ENCODE measurements at places on chromosomes 12 and 14. TPM values are rescaled to one million over a fixed set of nuclear protein-coding genes. Genes with fewer than 3 reads are reported as not detected.

GRCh38 chr12:56358836-56359532 lies 923 bp downstream of the STAT2 start:
- no peaks in the 10 kb centered on the region for H3K27me3 ChIP-seq
- peaks cover 18% of the 10 kb centered on the region for H3K4me1 ChIP-seq
- H3K27ac ChIP-seq: peak overlapping the region; percentile 89
- peak; percentile 66 for DNase-seq
- peaks cover 17% of the 10 kb centered on the region for H3K36me3 ChIP-seq

- no peaks in the 10 kb centered on the region for H3K4me1 ChIP-seq
- H3K27ac ChIP-seq: no peak overlapping the region
- H3K27me3 ChIP-seq: peaks cover under 1% of the 10 kb centered on the region
- no peaks in the 10 kb centered on the region for H3K36me3 ChIP-seq
- H3K4me3 ChIP-seq: no peak overlapping the region
Observed at GRCh38 chr12:5904441-5904840, 40.6 kb downstream of the ANO2 start.

The ETFBKMT gene
- total RNA-seq: 2.9 TPM

The SLC5A8 gene
- not detected for total RNA-seq

GRCh38 chr12:126742241-126742641 lies 1524.7 kb upstream of the TMEM132C start:
- no peak for DNase-seq
- H3K4me1 ChIP-seq: no peaks in the 10 kb centered on the region
- no peak overlapping the region for H3K27ac ChIP-seq

The CLEC6A gene
- total RNA-seq: not detected

DNA sequence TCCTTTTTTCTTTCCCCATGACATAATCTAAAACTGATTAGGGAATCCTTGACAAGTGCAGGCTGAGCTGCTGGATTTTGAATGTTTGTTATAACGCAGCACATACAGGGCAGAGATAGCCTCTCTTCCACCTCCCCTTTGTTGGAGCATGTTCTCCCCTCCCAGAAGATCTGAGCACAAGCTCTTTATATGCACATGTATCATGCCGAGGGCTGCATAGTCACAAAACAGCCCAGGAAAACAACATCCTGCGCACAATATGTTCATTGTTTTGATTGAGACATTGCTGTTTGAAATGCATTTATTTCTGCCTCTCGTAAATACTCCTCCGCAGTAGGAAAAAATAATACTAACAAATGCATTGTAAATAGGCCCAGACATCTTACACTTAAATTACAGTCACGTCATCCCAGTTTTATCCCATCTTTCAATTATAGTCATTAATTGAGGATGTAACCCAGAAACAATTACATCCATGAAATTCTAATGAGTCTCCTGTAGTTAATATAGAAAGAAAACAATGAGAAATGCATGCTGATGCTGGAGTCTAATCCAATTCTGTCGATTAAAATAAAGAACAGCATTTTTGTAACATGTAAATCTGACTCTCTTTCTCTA lies 401.8 kb downstream of the BTG1 start:
- DNase-seq: no peak
- no peaks in the 10 kb centered on the region for H3K27me3 ChIP-seq
- no peak overlapping the region for H3K27ac ChIP-seq

The NELL2 gene
- total RNA-seq: 14.7 TPM

The PITPNM2 gene
- 16.9 TPM for total RNA-seq

DNA sequence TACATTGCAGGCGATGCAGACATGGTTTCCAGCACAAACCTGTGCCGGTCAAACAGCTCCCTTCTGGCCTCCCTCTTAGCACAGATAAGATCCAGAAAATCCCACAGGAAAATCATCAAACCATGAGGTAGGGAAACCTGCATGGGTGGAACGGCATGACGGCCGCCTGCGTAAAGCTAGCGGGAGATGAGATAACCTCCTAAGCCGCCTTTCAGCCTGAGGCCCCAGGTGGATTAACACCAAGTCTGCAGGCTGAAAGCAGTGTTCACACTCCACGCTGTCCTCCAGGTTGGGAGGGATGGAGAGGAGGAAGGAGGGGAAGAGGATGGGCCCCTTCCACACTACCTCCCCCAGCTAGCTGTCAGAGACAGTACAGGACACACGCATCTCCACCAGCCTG lies 63.8 kb downstream of the TSPAN11 start:
- DNase-seq: no peak
- no peak overlapping the region for H3K27ac ChIP-seq
- H3K36me3 ChIP-seq: no peaks in the 10 kb centered on the region
- no peaks in the 10 kb centered on the region for H3K27me3 ChIP-seq
- no peak overlapping the region for H3K4me3 ChIP-seq

DNA sequence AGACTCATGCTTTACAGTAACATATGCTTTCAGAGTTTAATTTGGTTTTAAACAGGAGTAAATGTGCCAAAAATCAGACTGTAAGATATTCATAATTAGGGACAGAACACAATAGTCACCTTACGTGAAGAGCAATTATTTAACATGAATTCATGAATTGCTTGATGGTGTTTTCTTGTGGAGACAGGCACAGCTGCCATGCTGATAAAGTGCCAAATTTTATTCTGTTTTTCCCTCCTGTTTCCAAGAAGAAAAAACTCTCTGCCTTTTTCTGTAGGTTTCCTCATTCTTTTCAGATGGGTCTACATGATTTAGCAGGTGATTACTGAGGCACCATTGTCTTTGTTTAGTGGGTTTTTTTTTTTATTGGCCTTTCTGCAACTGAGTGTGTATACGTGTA lies 80.1 kb downstream of the C12orf42 start:
- H3K4me1 ChIP-seq: no peaks in the 10 kb centered on the region
- no peaks in the 10 kb centered on the region for H3K27me3 ChIP-seq
- no peaks in the 10 kb centered on the region for H3K36me3 ChIP-seq
- no peak overlapping the region for H3K4me3 ChIP-seq

The CMA1 gene
- 3.3 TPM for total RNA-seq

GRCh38 chr12:16449459-16449858 lies 102.0 kb downstream of the MGST1 start:
- DNase-seq: no peak
- no peaks in the 10 kb centered on the region for H3K36me3 ChIP-seq
- H3K4me3 ChIP-seq: no peak overlapping the region
- no peaks in the 10 kb centered on the region for H3K27me3 ChIP-seq
- H3K27ac ChIP-seq: no peak overlapping the region

The ST8SIA1 gene
- total RNA-seq: 57.3 TPM

GRCh38 chr14:103118663-103119404 lies 4.4 kb upstream of the TNFAIP2 start:
- peak overlapping the region; percentile 62 for H3K27ac ChIP-seq
- H3K36me3 ChIP-seq: no peaks in the 10 kb centered on the region
- DNase-seq: peak; percentile 87
- H3K4me1 ChIP-seq: peaks cover 39% of the 10 kb centered on the region
- H3K4me3 ChIP-seq: no peak overlapping the region

The SCN8A gene
- total RNA-seq: 0.41 TPM

DNA sequence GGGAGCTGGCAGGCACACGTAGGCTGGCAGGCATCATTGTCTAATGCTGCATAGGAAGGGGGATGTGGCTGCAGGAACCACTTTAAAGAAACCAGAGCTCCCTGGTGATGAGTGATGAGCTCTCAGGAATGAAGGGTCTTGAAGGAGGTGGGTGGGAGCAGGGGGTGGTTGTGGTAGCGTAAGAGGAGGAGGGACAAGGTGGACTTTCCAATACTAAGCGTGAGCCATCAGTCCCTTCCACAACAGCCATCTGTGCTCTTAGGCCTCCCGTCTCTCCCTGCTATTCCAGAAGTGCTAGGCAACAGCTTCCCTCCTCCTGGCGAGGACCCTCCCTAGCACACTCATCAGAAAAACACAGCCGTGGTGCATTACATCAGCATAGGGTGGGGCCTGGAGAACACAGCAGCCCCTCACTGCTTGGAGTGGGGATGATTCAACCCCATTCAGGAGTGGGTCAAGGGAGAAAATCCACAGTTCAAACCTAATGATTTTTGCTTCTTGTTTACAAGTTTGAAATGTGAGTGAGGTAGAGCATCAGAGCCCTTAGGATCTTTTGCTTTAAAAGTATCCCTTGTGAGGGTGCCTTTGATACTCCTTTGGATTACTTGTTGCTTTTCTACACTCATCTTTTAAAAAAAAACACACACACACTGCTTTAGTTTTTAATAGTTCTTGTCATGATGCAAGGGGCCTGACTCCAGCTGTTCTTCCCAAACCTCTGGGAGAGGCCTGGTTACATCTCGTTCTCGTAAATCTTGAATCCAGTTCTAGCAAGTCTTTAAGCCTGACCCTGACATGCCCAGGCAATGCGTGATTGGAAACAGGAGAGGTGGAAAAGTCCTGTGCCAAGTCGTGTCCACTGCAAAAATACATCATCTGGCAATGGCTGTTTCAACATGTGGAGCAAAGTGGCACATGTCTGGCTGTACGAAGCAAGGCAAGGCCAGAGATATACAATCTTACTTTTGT lies 356.4 kb upstream of the DDHD1 start:
- no peaks in the 10 kb centered on the region for H3K36me3 ChIP-seq
- H3K4me1 ChIP-seq: no peaks in the 10 kb centered on the region
- H3K4me3 ChIP-seq: no peak overlapping the region
- H3K27ac ChIP-seq: peak overlapping the region; percentile 75
- H3K27me3 ChIP-seq: no peaks in the 10 kb centered on the region

DNA sequence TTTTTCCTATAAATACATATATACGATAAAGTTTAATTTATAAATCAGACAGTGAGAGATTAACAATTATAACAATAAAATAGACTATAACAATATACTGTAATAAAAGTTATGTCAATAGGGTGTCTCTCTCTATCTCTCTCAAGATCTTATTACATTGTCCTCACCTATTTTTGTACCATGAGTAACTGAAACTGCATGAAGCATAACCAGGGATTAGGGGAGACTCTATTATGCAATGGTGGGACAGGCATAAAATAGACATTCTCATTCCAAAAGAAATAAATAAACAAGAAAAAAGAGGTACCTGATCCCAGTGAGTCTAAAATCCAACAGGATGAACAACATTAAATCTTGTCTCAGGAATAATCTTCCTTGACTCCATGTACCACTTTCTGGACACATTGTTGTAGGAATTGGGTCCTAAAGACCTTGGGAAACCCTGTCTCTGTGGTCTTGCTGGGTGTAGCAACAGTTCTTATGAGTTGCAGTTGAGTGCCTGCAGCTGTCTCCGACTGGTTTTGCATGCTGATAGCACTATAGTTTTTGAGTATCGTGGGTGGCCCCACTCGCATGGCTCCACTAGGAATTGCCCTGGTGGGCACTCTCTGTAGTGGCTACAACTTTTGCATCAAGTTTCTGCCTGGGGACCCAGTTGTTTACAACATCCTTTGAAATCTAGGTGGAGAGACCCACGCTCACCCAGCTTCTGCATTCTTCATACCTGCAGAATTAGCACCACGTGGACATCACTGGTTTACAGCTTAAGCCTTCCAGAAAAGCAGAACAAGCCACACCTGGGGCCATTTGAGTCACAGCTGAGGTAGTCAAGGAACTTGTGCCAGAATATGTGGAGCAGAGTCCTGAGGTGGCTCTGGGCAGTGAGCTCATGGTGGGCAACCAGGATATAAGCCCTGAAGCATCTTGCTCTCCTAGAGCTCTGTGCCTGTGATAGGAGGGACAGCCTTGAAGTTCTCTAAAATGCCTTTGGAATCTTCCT lies 204.7 kb downstream of the KITLG start:
- no peaks in the 10 kb centered on the region for H3K4me1 ChIP-seq
- H3K4me3 ChIP-seq: no peak overlapping the region
- H3K36me3 ChIP-seq: no peaks in the 10 kb centered on the region
- H3K27ac ChIP-seq: no peak overlapping the region
- no peaks in the 10 kb centered on the region for H3K27me3 ChIP-seq
- no peak for DNase-seq

The MTA1 gene
- 44.7 TPM for total RNA-seq

GRCh38 chr14:85991156-85991555 lies 461.2 kb downstream of the FLRT2 start:
- no peak overlapping the region for H3K4me3 ChIP-seq
- no peak for DNase-seq
- H3K27me3 ChIP-seq: no peaks in the 10 kb centered on the region
- no peak overlapping the region for H3K27ac ChIP-seq
- H3K4me1 ChIP-seq: no peaks in the 10 kb centered on the region
